Camera-type eye (tissue), 1 donor: ENCODE measurements at places on chromosomes 4 and X. TPM values are rescaled to one million over a fixed set of nuclear protein-coding genes. Genes with fewer than 3 reads are reported as not detected.

LUZP4 gene
- not detected for total RNA-seq

ADGRL3 gene
- 134 TPM for total RNA-seq

GPM6B gene
- total RNA-seq, result 321 TPM

FGFR3 gene
- total RNA-seq, result 30.0 TPM

NCAPG gene
- total RNA-seq, result 21.6 TPM

SLC2A9 gene
- total RNA-seq, result 6.4 TPM

GABRA4 gene
- 1.4 TPM for total RNA-seq

CT45A10 gene
- not detected for total RNA-seq
